ENCODE measurements at places on chromosomes 4 and X.

GRCh38 chr4:76546759-76547742 is 112.0 kb downstream of the SHROOM3 start:
- no peak for DNase-seq

GRCh38 chr4:114677346-114677979 is 78.9 kb downstream of the UGT8 start:
- no peak for DNase-seq

DNA sequence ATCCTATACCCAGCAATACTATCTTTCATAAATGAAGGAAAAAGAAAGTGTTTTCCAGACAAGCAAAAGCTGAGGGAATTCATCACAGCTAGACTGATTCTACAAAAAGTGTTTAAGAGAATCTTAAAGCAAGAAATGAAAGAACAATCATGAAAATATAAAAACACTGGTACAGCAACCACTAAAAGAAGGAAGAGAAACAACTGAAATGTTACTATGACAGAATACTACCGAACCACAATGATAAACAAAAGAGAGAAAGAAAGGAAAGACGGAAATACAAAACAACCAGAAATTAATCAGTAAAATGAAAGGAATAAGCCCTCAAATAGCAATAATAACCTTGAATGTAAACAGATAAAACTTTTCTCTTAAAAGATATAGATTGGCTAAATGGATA is 110.8 kb upstream of the AFF2 start:
- no peak for DNase-seq

DNA sequence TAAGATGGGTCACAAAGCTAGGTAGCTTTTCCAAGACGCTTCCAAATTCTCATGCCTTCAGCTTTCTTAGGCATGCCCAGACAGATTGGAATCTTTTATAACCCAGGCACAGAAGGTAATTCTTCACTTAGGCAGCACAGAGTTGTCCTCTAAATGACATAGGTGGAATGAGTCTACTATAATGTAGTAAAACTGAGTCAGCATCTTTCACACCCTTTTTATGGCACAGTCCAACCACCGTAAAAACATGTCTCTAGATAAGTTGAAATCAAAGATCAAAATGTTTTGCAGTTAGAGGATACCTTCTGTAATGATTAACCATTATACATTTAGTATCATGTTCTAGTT is 128.4 kb upstream of the FAT1 start:
- DNase-seq = no peak

Data from H7 (cell line).